ENCODE measurements at places on chromosomes 5 and 9.

- DNase-seq: no peak
Measured at GRCh38 chr5:147966326-147966725, 60.0 kb upstream of the C5orf46 start.

DNA sequence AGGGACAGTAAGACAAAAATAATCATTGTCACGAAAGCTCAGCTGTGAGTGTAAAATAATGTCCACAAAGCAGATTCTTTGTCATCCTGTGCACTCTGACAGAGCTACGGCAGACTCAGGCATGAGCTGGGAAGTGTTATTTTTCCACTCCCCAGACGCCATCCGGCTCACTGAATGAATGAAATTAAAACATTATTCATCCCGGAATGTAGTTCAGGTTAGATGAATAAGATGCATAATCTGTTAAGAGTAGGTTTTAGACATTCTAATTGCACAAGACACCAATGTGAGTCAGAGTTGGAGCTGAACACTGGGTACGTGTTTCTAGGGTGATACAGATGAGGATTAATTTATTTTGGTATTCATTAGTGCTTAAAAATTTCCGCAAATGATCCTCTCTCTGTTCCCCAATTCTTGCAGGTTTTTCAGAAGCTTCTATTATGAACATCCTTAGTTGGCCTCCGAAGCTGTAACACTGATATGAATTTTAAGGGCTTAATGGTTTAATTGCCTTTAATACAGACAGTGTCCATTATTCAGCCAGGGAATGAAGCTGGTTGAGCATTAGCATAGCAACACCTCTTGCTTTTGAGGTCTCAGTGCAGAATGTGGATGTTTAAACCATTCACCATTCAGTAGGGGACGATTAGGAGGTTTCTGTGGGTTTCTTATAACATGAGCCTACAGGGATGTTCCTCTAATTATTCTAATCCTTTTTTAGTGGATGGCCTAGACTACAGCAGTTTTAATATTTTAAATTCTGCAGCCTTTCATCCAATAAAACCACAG lies 65.6 kb upstream of the FRRS1L start:
- peak; percentile 31 for DNase-seq

- no peak for DNase-seq
Measured at GRCh38 chr5:168946363-168946762, 354.6 kb downstream of the SLIT3 start.

DNA sequence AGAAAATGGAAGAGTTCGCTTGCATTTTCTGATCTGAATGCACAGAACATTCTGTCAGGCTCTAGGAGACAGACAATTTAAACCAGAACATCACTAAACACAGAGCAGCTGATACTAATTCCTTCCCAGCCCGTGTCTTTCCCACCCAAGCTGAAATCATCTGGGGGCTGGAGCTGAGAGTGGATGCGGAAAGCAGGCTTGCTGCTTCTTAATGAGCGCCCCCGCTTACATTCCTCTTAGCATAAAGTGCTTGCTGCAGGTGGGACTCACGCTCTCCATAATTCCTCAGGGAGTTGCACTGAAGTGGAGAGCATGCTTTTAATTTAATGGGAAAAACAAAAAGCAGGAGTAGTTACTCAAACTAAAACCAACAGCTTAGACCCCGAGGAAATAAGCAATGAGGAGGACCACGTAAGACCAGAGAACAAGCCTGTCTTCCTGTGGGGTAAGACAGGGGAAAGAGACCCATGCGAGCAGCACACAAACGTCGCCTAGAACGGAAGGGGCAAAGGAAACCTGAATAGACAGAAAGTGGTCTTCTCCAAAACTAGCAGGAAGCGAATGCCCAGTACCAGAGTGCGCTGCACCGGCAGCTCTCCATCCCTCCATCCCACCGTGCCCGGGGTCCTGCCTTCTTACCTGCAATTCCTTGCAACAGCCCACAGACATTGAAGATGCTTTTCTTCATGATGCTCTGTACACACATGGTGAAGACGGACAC lies 139.3 kb downstream of the LHFPL2 start:
- no peak for DNase-seq

DNA sequence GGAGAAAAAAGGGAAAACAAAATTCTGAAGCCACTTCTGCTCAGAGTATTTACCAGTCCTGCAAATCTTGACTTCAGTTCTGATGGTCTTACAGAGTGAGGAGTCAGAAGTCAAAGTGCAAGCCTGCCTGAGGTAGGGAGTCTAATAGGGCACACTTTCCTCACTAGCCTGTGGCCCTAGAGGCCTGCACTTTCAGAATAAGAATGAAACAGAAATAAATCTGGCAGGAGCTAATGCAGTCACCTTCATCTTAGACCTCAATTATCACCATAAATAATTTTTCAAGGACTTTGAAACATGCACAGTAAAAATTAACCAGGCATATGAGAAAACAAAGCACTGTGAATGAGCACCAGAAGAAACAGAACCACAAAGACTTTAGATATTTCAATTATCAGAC lies 20.7 kb upstream of the ACSL6 start:
- no peak for DNase-seq

GRCh38 chr5:71922584-71923106 lies 184.6 kb upstream of the MAP1B start:
- DNase-seq: peak; percentile 59

- peak; percentile 31 for DNase-seq
Measured at GRCh38 chr5:15383469-15383868, 116.5 kb upstream of the FBXL7 start.

DNA sequence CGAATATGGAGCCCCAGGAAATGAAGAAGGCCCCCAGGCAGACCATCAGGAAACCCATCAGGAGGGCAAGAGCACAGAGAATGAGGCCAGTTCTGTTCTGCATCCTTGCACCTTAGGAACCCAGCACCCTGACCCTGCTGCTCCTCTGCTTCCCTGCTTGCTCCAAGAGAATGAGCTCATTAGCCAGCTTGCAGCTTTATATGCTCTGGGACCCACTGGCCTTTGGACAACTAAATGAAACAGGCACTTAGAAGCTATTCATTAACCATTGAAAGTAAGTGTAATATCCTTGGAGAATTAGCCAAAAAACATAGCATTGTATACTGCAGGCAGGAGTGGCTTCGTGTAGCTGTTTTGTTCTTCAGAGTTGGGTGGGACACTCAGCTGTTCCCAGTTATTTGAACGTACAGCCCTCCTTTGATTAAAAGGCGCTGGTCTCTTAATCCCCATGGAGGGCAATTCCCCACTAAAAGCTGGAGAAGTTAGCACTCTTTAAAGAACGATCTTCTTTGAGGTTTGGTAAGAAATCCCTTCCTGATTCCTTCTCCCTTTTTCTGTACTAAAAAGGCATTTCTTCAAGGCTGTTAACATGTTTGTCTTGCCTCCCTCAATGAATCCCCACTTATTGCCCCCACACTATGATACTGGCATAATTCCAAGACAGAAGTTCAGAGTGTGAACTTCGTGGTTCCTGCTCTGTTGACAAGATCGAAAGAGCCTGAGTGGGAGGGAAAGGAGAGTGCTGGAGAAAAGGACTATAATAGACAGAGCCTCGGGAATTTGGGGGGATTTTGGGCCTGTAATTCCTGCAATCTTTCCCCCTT lies at the start of gene TMEM252:
TSS of gene TMEM252 (minus strand) at position 172 of the 824 bp plus-strand sequence. CDS start at position 103, 69 bp downstream.
- DNase-seq: no peak

DNA sequence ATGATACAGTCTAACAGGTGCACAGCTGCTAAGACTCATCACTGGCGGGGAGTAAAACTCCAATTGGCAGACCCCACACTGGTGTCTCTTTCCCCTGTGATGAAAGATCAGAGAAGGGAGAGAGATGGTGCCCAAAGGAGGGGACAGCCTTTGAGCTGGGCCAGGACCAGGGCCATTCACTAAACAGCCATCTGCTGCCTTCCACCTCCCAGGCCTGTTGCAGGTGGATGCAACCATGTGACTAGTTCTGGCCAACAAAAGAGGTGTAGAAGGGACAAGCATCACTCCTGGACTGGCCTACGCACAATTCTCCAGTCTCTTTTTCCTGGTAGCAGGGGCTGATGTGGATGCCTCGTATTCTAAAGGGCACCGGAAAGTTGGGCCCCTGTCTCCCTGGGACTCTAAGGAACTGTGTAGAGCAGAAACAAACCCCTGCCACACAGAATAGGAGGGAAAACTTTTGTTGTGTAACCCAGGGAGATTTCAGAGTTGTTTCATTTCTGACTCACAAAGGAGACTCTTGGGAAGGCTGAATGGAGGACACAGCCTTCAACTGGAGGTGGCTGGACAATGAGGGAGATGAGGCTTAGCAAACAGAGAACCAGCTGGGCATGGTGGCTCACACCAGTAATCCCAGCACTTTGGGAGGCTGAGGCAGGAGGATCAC lies 26.9 kb downstream of the TNIP1 start:
- no peak for DNase-seq

DNA sequence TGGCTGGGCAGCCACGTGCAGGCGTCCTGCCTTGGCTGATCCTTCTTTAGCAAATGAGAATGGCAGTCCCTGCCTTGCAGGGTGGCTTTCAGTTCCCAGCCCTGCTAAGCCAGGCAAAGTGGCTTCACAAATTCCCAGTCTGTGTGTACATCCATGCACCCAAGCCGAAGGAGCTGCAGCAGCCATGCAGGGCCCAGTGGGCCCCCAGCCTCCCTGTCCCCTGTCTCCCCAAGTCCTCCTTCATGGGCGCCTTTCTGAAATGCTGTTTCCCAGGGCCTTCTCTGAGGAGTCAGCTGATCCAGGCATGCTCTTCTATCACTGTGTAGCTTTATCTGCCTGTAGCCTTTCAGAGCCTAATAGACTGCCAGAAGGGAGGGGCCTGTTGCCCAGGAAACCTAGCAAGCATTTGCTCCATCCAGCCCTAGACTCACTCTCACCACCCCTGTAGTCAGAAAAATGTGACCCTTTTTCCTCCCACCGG lies 47.4 kb upstream of the SHC3 start:
- no peak for DNase-seq

- peak; percentile 46 for DNase-seq
Measured at GRCh38 chr9:113589890-113590289, 126.4 kb downstream of the RGS3 start.

DNA sequence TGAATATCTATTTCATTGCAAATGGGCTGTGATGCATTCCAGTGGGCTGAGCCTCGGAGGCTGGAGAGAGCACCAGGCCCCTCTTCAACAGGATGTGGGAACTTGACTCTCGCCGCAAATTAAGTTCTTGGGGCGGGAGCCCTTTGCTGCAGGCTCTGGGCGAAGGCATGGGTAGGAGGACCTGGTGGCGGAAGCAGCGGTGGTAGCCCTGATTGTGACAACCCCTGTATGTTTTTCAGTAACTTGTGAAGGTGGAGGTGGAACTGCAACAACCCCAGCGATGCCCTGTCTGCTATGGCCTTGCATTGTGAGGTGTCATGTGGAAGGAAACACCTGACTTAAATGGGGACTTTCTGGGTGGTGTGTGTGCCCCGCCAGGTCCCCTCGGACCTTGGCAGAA lies 9.4 kb downstream of the FYB1 start:
- DNase-seq: no peak

DNA sequence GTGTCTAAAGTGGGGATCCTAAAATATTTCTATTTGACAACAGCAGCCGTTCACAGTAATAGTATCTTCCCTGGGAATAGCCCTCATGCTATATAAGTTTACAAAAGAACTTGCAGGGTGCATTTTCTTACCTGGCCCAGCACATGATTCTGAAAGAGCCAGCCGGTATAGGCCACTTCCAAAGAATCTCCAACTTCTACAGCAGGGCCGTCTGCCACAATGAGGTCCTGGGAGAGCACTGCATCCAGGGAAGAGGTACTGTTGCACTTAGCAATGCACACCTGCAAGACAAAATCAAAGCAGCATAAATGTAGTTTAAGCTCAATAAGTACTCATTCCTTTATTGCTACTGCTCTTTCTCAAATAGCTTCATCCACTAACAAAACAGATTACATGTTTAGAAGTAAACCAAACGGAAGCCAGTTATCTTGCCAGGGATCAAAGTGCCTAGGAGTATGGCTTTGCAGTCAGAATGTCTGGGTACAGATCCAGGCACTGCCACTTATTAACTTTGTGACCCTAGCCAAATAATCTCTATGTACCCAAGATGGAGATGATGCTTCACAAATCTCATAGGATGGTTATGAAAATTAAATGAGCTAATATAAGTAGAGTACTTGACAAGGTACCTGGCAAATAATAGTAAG lies 21.3 kb downstream of the FKBP15 start:
- no peak for DNase-seq

DNA sequence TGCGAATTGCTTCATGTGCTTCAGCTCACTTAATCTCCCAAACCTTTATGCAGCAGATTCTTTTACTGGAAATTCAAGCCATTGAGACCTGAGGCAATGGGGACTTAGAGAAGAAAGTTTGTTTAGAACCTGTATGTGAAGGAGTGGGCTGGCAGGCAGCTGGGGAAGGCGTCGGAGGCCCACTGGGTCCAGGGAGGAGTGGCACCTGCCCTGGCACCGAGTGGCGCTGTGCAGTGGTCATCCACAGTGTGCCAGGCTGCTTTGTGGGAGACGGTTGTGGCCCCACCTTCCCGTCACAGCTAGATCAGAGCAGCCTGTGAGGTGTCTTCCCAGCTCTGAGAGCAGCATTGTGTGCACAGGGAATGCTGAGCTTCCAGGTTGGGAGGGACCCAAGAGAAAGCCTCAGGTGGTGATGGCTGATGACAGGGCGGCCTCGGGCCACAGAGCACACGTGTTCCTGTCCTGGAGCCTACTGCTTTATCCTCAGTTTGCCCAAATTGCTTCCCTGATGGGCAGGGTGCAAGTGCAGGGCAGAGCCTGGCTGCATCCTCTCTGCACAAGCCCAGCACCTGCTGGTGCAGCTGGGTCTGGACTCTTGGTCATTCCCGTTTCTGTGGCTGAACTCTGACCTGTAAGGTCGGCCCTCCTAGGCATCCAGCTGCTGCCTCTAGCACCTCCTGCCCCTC lies 175.2 kb downstream of the CACNA1B start:
- DNase-seq: no peak

GRCh38 chr5:150653762-150654556 lies 7.1 kb upstream of the MYOZ3 start:
- no peak for DNase-seq

DNA sequence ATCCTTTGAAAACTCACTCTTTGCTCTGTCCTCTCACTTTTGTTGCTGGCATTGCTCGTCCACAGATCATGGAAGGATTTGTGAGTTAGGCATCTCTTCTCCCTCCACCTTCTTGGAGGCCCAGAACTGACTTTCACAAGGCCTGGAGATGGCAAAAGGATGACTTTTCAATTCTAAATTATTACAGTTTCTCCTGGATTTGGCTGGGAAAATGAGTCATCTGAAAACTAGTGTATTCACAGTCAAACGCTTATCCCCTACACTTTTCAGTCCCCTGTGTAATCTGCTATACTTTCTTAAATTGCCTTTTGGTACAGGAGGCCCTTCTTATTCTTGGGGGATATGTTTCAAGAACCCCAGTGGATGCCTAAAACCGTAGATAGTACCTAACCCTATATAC lies 35.6 kb downstream of the ADRA1B start:
- DNase-seq: peak; percentile 5

GRCh38 chr9:93230601-93231000 lies 46.7 kb downstream of the WNK2 start:
- DNase-seq: no peak
